ENCODE measurements at places on chromosomes 11 and 22.

DNA sequence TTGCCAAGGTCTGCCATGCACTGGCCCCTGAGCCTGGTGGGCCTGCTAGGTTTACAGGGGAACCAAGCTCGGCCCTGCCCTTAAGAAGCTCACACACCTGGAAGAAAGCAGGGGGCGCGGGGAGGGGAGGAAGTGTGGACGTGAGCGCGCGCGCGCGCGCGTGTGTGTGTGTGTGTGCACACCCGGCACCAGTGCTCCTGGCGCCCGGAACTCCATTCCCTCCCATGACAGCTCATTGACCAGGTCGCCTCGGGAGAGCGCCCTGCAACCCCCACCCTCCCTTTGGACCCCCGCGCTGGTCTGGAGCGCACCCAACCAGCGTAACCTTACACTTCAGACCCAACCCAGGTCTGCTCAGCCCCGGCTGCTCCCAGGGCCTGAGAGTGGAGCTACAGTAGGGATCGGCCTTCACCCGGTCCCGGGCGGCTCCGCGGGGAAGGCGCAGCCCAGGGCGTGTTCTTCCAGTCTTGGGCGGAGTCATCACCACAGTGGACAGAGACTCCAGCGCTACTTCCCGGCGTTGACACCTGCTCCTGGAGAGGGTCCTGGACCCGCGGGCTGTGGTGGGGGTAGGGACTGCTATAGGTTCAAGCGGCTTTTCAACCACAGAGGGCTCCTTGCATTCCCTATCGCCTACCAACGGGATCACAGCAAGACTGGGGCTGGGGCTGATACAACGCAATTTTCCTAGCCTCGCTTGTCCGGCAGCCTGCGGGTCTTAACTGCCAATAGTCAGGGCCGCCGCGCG, 1.5 kb downstream of the GALNT18 start:
- DNase-seq = no peak

DNA sequence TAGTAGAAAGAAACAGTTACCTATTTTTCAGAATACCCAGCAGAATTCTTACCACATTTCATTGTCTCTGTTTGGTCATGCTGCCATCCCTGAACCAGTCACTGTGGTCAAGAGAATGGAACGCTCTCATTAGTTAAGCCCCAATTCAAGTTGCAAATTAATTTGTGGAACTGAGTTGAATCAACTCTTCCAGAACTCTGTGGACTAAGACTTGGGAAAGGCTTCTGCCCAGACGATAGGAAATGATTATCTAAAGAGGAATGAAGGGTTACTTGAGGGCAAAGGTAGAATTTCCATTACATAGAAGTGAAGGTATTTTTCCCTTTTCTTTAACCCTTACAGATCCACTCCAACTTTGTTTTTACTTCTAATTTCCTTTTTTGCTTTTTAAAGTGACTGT, 286.4 kb downstream of the DYNC2H1 start:
- no peak for DNase-seq

- DNase-seq = peak; percentile 70
Measured at GRCh38 chr22:22195265-22196017, 49.1 kb upstream of the VPREB1 start.

DNA sequence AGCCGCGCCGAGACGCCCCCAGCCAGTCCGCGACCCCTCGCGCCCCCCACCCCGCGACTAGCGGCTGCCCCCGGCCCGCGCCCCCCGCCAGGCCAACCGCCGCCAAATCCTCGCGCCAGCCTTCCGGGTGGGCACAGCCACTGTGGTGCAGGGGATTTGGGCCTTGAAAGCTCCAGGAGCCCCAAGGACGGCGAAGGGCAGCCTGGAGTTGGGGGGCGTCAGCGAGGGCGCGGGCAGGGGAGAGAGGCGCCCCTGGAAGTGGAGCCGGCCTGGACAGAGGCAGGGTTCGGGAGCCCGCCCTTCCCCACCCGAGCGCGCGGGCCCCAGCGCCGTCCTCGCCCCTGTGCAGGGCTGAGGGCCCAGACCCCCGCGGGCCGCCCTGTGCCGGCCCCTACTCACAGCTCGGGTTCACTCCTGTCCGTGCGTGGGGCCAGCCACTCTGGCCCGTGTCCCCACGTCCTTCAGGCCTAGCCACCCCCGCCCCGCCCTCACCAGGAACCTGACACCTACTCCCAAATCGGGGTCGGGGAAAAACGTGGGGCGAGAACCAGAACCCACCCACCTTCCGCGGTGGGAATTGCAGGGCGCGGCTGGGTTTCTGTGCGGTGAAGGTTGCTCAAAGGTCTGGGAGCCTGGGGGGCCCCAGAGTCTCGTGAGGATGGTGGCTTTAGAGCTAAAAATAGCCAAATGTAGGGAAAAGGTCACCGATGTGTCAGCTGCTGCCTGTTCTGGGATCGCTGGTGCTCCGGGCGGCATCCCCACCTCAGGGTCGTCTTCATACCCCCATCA, at the start of gene CPT1B:
CPT1B (minus strand) TSS at position 441 of the 789 bp plus-strand sequence. CDS start 512 bp downstream, outside the sequence.
- DNase-seq = no peak

DNA sequence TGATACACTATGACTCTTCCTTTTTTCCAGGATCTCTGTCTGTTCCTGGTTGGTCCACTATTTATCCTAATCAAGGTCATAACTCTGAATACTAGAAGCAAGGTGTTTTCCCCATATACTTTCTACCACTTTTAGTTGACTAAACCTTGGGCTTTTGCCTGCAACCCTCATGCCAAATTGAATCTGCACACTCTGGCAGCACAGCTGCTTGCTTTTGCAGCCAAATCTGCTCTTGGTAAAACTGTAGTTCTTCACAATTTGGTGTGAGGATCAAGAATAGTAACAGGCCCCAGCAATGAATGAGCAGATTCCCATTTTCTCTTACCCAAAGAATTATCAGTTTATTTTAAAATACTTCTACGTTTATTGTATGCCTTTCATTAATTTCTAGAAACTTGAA, 586.5 kb upstream of the CNTN5 start:
- no peak for DNase-seq

DNA sequence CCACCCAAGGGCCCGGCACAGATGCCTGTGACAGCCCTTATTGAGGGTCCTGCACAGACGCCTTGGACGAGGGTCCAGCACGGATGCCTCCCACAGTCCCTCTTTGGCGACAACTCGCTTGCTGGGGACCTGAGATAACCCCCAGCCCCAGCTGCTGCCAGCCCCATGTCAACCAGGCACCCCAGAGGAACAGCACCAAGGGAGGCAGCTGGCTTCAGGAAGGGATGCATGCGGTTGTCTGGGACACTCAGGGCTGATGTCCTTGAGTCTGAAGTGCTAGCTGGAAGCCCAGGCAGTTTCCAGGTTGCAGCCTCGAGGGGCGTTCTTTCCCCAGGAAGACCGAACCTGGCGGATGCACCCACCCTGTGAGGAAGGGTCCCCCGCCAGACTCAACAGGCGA, 33.8 kb downstream of the MOB2 start:
- no peak for DNase-seq

DNA sequence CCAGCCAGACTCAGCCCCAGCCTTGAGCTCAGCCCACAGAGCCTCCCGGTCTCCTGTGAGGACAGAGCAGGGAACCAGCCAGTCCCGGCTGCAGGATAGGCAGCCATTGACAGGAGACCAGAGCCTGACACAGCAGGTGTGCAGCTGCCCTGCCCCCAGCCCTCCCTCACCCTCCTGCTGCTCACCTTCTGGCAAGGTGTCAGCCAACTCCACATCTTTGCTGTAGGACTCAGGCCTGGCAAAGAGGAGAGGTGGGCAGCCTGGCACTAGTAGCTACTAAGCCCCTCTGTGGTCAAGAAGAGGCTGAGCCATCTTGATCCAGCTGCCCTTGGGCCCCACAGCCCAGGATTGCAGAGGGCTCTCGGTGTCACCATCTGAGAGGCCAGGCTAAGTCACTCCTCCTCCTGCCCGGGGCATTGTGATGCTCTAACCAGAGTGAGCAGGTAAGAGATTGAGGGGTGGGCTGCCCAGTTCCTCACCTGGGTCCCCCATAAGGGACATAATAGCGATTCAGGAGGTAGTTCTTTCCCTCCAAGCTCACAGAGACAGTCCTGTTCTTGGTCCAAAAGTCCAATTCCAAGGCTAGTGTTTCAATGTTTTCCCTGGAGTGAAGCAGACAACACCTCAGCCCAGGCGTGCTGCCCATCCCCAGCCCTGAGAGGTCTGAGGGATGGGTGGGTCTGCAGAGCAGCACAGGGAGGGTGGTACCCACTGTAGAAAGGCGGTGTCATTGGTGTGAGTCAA, 18.6 kb downstream of the TREH start:
- DNase-seq = no peak

DNA sequence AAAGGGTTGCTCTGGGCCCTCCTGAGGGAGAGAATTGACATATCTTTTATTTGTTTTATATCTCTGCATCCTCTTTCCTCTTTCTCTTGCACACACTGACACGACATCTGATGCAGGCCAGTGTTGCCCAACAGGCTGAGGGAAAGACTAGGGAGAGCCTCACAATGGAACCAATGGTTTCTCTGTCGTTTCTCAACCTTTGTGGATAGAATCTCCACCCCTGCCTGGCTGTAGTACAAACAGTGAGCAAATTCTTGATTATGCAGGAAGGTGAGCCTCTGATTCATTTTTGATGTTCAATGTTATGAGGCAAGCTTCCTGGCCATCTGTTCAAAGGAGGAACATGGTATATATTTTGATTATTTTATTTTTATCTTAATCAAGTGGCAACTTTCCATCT, 49.8 kb upstream of the PLET1 start:
- DNase-seq = no peak

DNA sequence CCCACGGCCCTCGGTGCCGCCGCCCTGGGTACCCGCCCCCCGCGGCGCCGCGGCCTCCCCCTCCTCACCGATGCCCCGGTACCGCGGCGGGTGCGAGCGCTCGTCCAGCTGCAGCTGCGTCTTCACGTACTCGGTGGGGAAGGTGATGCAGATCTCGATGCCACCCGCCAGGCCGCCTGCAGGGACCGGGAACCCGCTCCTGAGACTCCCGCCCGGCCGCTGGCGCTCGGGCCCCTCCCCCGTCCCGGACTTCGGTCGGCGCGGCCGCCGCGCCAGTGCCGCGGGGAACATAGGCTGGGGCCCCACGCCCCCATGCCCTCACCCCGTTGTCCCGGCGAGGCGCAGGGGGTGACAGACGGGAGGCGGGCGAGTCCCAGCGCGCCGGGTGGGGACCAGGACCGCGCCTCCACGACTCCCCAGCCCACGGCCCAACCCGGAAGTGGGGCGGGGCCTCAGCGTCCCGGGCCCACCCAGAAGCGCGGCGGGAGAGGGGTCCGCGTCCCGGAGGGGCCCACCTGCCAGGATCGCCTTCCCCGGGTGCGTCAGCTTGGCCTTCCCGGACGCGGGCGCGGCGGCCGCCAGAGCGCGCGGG, 375 bp downstream of the SLC25A1 start:
- no peak for DNase-seq

GRCh38 chr22:19960491-19961200, 19.0 kb upstream of the TXNRD2 start:
- no peak for DNase-seq

GRCh38 chr11:73197348-73197747, 20.7 kb upstream of the P2RY2 start:
- no peak for DNase-seq

DNA sequence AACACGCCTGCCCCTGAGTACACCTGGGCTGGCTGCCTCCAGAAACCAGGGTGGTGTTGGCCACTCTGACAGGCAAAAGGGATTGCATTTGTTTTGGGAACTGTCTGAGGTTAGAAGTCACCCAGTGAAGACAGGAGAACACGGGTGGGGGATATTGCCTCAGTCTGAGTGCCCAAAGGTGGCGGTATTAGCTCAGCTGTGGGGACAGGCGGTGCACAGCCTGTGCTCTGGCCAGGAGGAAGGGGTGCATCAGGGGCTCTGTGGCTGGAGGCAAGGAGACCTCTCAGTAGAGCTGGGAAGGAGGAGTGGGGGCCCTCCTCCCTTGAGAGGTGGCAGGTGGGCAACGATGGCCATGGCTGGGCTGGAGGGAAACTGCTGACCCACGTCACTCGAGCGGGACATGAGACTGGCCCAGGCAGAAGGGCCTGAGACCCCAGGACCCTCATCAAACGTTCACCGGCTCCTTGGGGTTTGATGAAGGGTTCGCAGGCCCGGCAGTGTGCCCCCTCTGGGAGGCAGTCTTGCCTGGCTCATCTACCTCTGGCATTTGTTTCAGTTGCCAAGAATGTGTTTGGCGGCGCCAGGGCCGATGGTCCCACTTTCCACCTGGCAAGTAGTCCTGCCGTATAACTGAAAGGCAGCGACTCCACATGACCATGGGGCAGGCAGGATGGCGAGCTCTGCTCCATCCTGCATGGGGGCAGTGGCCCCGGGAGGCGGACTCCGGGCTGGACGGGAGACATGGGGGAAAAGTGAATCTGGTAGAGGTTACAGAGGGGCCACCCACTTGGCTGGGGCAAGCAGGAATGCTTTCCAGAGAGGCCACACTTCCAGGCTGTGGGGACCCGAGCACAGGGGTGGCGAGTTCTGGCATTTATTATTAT, 52.8 kb upstream of the SMIM38 start:
- no peak for DNase-seq

GRCh38 chr11:120510406-120511115, 987 bp upstream of the GRIK4 start:
- DNase-seq = no peak

DNA sequence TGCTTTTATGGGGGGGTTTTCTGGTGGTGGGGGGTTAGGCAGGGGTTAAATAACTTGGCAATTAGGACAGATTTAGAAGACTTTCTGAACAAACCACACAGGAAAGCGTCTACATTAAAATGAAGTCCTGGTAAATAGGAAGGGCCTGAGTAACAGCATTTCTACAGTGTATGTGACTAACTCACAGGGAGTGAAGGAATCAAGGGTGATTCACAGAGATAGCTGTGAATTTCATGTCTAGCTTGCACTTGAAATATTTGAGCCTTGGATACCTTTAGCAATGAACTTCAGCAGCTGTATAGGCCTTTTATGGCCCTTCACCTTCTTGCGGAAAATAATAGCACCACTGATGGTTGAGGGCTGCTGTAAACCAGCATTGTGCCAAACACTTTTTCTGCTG, 26.1 kb upstream of the LDHA start:
- no peak for DNase-seq

GRCh38 chr22:37396488-37397084, 30.7 kb downstream of the ELFN2 start:
- no peak for DNase-seq

- DNase-seq = no peak
Measured at GRCh38 chr11:104898685-104899013, 389 bp upstream of the CASP12 start.

- no peak for DNase-seq
Measured at GRCh38 chr11:62115085-62115694, 8.6 kb upstream of the INCENP start.

DNA sequence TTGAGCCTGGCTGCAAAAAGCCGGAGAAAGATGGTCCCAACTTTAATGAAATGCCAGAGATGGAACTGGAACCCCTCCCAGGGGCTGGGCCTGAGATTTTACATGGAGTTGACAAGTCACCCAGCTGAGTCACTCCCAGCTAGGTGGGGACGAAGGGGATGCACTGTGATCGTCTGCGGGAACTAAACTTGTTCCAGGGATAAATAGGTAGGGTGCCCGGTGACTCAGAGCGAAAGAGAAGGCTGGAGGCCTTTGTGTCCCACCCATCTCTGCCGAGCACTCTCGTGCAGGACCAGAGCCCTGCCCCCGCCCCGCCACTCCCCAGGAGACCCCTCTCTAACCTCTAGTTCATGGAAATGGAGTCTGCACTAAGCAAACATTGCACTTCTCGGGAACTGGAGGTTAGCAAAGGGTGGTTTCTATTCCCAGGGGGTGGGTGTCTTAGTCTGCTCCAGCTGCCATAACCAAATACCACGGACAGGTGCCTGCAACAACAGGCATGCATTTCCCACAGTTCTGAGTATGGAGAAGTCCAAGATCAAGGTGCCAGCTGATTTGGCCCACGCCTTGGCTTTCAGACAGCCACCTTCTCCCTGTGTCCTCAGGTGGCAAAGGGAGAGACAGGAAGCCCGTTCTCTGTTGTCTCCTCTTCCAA, 60.7 kb upstream of the FADD start:
- DNase-seq = no peak

- no peak for DNase-seq
Measured at GRCh38 chr22:26983311-26983710, 325.9 kb downstream of the MIAT start.

Data from NCI-H460 (cell line).